ENCODE measurements at places on chromosomes 6 and 20.

GRCh38 chr6:123838505-123839234, 35.0 kb downstream of the NKAIN2 start:
- DNase-seq = no peak

DNA sequence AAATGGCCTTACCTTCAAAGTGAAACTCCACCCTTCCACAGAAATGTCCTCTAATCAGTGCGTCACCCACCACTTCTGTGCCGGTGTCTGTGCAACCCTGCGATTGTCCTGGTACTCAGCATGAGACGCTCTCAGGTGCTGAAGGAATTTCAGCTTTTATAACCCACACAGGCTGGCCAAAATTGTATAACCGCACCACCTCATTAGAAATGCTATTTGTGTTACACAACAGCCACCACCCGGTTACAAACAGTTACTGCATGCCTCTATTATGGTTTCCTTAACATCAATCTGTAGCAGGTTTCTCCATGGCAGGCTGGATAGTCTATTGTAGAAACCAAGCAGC, 51.5 kb downstream of the SLC23A2 start:
- peak; percentile 26 for DNase-seq

- no peak for DNase-seq
Observed at GRCh38 chr6:85561750-85562357, 31.8 kb downstream of the SNX14 start.

DNA sequence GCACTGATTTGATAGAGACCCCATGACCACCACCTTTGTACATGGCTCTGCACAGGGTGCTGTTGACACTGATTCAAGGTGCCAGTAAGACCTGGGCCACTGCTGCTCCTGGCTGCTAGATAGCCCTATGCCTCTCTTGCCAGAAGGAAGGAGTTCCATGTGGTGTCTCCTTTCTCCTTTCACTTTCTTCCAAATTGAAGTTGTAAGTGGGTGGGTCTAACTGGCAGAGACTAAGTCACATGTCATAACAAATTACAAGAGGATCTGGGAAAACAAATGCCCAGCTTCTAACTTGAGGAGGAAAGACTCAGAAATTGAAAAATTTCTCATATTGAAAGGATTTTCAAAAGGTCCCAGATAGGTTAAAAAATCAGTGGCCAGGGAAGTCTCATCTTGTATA, 116.8 kb downstream of the TFAP2B start:
- no peak for DNase-seq

- no peak for DNase-seq
Observed at GRCh38 chr6:135145063-135145800, 35.9 kb upstream of the MYB start.

GRCh38 chr20:36483919-36484808, 57.2 kb upstream of the MYL9 start:
- DNase-seq = no peak

DNA sequence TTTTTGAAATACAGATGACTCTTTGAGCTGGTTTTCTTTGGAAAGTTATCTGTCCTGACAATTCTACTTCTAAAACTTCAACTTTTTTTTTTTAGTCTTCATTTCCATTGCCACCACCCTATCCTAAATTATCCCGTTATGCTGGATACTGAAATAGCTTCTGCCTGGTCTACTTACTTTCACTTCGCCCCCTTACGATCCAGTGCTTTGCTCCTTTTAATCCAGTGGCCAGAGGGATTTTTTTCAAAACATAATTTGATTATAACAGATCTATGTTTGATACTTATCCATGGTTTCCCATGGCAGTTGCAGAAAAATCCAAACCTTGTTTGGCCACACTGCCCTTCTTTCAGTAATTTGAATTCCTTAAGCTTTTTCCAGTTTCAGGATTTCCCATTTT, 27.4 kb downstream of the ASXL1 start:
- DNase-seq = no peak

- DNase-seq = no peak
Observed at GRCh38 chr6:158628542-158628941, 16.0 kb downstream of the DYNLT1 start.

GRCh38 chr20:25584905-25585704, at the start of gene NINL:
NINL (minus strand) TSS chr20:25585531; CDS start chr20:25526587, 58,944 bp downstream.
- DNase-seq = no peak

DNA sequence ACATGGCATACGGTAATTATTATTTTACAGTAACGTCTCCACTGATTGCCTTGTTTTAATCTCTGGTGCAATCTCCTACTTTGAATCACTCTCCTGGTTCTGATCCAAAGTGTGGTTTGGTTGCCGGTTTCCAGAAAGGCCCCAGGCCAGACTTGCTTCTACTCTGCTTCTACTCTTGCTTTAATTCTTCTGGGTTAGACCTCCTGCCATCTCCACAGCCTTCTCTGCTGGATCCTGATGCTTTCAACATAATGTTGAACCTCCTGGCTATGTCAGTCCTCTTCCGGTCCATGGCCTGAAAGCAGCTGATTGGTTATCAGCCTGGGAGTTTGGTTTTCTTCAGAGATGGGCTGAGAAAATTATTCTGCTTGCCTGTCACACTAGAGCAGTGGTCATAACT, 266.5 kb upstream of the RIMS1 start:
- DNase-seq = no peak

- DNase-seq = no peak
Observed at GRCh38 chr6:34001706-34002621, 143.9 kb downstream of the GRM4 start.

DNA sequence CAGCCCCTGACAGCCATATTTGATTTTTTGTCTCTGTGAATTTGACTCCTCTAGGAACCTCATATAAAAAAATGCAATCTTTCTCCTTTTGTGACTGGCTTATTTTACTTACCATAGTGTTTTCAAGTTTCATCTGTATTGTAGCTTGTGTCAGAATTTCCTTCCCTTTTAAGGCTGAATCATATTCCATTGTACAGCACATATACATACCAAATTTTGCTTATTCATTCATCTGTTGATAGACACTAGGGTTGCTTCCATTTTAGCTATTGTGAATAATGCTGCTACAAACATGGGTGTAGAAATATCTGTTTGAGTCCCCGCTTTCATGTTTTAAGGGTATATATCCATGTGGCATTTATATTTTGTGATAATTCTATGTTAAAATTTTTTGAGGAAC, 49.2 kb upstream of the RNF217 start:
- DNase-seq = no peak

GRCh38 chr6:135117413-135117968, 62.9 kb upstream of the HBS1L start:
- DNase-seq = no peak

DNA sequence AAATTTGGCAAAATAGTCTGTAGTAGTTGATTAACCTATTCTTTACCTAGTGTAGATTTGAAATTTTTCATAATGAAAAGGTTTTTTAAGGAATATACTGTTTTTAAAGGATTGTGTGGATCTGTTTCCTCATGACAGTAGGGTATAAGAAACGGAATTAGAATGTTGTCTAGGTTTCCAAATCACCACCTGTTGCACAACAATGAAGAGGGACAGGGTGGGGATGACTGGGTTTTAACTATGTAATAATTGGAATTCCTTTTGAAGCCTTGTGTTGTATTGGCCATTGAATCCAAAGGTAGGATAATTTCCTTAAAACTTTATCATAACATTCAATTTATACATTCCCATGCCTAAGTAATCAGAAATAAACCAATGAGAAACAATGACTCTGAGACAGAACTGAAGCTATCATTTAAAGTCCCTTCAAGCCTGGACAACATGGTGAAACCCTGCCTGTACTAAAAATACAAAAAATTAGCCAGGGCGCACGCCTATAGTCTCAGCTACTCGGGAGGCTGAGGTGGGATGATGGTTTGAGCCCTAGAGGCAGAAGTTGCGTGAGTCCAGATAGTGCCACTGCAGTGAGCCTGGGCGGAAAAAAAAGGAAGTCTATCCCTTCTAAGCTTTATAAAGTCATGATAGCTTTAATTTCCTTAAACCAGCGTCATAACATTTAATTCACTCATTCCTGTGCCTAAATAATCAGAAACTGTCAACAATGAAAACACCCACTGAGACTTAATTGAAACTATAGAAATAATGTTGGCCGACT, 18.3 kb upstream of the SLC17A5 start:
- no peak for DNase-seq

GRCh38 chr20:45183084-45183483, 8.4 kb downstream of the PI3 start:
- no peak for DNase-seq

GRCh38 chr6:84772428-84773132, 8.2 kb upstream of the TBX18 start:
- DNase-seq = no peak

DNA sequence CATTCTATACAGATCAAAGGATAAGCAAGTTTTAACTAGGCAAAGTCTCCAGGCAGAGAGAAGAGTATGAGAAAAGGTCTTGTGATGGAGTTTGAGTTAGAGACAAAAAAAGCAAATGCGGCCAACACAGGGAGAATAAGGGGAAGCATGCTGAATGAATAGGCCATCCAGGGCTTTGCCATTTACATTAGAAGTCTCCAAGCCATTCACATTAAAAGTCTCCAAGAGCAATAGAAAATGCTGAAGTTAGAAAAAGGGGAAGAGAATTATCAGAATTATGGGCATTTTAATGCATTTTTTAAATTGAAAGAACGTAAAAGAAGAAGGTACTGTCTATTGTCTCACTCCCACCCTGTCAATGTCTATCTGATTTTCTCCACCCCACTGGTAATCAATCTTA, 49.4 kb downstream of the PDSS2 start:
- no peak for DNase-seq

- peak; percentile 23 for DNase-seq
Observed at GRCh38 chr20:58650181-58650775, 805 bp upstream of the STX16 start.

DNA sequence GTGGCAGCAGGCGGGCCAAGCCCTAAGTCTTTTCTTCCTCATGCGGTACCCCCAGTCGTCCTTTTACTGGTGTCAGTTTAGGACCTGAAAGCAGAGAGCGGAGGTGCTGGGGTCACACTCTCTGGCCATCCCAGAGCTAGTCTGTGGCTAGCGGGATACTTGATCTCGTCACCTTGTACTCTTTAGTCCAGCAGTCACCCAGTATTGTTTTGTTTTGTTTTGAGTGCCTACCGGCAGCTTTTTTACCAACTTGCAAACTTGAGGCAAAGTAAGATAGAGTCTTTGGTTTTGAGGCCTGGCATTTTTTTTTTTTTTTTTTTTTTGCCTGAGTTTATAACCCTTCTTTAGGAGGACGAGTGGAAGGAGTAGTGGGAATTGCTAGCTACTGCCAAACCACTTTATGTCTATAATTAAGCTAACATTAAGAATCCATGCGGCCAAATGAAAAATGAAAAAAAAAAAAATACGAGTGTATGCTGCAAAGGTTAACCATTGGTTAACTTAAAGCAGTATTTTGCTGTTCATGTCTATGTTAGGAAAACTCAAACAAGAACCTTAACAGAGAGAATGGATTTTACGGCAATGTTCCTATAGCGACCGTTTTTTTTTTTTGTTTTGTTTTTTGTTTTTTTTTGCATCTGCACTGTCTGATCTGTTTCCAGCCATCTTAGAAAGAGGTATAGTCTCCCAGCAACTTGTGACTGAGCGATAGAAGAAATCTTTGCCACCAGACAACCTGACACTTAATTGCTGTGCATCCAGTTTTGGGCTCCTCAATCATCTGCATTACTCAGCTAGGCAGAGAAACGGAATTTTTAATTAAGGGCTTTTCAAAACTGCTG, 56.9 kb downstream of the FAM217A start:
- DNase-seq = no peak

- DNase-seq = no peak
Observed at GRCh38 chr6:78615430-78615904, 251.9 kb upstream of the IRAK1BP1 start.

- DNase-seq = no peak
Observed at GRCh38 chr6:170235391-170236125, 55.3 kb downstream of the DLL1 start.

- DNase-seq = no peak
Observed at GRCh38 chr6:81806793-81807565, 54.5 kb upstream of the TENT5A start.

DNA sequence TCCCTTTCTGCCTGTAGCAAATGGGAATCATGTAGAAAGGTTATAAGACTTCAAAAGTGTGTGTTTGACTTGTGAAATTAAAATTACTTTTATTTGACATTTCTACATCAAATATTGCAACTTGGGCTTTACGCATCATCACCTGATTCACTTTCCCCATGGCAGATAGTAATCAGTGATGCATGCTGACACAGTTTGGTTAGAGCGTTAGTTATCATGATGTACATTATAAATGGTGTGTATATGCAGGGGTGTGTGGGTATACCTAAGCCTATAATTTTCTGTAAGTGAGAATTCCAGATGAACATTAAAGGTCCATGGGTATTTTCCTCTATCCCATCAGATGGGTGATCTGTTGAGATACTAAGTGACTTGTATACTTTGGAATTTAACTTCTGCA, 141.5 kb downstream of the KLHL32 start:
- DNase-seq = no peak

DNA sequence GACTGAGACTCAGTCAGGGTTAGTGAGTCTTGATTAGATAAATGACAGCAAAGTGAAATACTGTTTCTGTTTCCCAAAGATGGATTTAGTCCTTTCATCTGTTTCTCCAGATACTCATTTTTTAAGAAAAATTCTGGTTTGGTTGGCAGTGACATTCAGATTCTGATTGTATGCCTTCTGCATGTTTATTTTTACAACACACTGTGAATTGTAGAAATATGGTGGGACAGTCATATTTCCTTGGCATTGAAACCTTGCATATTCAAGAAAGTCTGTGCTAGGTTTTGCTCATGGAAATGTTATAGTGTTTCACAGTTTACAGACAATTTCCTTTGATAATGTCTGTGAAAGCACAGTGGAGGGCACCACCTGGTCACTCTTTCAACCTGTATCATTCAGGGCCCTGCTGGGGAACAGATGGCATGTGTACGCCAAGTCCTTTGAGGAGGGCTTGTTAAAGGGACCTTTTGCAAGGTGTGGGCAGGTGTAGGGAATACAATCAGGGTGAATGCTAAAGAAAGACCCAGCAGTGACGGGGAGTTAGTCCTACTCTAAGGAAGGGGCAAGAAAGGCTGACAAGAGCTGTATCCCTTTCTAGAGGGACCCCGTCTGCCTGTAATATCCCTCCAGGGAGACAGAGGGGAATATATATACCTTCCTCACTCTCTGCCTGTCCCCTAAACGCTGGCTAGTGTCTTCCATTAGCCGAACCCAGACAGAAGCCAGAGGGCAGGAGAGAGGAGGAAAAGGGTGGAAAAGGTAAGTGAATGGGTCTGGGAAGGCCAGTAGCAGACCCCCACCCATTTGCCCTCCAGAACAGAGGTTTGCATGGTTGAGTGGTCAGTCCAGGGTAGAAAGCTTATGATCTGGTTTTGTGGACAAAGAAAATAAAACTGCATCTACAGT, 10.2 kb downstream of the PLCB4 start:
- no peak for DNase-seq

Data from GM18507 (cell line).